HCEC 1CT (cell line): ENCODE measurements at places on chromosomes 6 and 20.

DNA sequence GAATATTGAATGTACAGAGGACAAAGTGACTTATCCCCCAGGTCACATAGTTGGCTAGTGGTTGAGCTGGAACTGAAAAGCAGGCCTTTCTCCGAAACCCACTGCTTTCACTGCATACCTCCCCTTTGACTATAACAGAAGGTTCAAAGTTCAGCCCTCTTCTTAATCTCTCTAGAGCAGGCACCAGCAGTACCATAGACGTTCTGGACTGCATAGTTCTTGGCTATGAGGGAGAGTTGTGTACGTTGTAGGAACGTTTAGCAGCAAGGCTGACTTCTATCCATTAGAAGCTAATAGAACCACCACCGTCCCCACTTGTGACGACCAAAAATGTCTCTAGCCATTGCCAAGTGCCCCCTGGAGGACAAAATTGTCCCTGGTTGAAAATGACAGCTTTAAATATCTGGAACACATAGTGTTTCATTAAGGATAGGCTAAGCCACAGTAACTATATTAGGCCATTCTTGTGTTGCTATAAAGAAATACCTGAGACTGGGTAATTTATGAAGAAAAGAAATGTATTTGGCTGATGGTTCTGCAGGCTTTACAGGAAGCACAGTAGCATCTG, 123.8 kb upstream of the MTHFD1L start:
- DNase-seq = no peak

GRCh38 chr6:44867571-44868334, 460.4 kb upstream of the RUNX2 start:
- DNase-seq = no peak

- DNase-seq = no peak
Observed at GRCh38 chr6:108584323-108584722, 23.6 kb downstream of the FOXO3 start.

DNA sequence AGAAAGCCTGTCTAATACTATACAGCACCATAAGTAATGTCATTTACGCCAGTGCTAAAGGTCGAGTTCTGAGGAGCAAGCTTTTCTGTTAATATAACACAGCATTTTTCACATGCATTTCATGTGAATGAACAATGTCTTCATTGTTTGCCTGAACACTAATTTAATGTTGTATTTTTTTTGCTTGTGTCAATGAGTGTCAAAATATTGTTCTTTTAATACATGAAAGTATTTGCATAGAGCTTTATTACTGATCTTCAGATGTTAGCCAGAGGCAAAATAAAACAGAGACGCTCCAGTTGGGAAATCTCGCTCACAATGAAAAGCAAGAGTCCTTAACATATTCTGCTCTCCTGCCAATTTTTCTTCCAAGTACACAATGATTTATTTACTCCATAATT, 151.8 kb downstream of the FOXC1 start:
- DNase-seq = no peak

- no peak for DNase-seq
Observed at GRCh38 chr6:44976677-44977641, 351.2 kb upstream of the RUNX2 start.

- DNase-seq = peak; percentile 44
Observed at GRCh38 chr6:17930321-17930993, 57.0 kb downstream of the KIF13A start.

DNA sequence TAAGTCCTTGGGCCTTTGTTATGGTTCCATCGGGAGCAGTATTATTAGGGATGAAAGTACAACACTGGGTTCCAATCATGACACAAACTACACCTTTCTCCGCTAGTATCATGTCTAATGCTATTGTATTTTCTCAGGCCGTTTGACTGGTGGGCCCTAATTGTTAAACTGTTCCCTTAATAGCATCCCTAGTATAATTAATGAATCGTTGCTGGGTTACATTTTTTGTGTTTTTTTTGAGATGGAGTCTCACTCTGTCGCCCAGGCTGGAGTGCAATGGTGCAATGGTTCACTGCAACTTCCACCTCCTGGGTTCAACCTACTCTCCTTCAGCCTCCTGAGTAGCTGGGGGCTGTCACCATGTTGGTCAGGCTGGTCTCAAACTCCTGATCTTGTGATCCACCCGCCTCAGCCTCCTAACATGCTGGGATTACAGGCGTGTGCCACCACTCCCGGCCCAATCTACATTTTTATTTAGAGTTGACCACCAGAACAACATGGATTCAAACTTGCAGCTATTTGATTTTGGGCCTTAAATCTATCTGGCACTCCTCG, 4.1 kb upstream of the ZNFX1 start:
- peak; percentile 2 for DNase-seq

DNA sequence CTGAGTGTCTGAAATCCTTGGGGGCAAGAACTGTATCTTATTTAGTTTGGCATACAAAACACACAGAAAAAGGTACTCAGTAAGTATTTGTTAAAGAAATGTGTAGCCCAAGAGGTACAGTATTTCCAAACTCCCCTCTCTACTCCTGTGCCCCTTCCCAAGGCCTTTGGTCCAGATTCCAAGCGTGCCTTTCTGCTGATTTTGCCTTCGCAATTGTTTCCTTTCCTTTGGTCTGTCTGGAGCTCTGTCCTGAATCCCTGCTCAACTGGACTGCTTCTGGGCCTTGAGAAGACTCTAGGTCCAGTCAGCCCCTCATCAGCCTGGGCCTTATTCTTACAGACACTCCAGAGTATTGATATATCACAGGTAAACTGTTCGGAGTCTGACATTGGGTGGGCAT, 122.2 kb upstream of the SYNCRIP start:
- DNase-seq = no peak

- no peak for DNase-seq
Observed at GRCh38 chr20:58096880-58097423, 131.5 kb downstream of the ANKRD60 start.

DNA sequence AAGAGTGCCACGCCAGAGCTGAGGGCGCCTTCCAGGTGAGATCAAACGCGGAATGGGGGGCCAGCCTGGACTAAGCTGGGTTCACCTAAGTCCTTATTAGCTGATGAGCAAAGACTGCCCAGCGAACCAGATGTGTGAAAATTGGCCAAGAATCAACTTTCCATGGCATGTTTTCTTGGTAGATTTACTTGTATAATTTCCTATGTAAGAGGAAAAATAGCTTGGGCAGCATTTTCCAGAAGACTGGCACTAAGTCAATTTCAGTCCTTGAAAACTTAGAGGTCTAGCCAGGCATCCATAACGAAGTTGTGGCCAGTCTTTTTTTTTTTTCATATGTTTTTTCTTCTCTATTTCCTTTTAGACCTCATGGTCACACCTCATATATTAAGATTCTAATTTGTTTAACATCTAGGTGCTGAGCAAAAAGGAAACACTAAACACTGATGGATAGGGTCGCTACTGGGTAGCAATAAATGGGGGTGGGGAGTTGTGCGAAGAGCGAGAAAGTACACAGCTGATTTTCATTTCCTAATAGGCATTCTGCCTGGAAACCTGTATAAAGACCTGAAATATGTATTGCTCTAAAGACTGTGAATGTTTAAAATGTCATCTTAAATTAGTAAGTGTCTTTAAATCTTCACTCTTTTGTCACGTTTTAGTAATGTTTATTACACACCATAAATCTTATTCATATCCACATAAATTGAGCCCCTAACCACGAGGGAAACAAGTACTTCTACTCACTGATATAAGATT, 188.8 kb downstream of the CD83 start:
- DNase-seq = no peak

GRCh38 chr6:34484899-34485298, 19.0 kb downstream of the PACSIN1 start:
- DNase-seq = no peak

GRCh38 chr6:76982476-76983199, 480.7 kb downstream of the HTR1B start:
- DNase-seq = no peak

DNA sequence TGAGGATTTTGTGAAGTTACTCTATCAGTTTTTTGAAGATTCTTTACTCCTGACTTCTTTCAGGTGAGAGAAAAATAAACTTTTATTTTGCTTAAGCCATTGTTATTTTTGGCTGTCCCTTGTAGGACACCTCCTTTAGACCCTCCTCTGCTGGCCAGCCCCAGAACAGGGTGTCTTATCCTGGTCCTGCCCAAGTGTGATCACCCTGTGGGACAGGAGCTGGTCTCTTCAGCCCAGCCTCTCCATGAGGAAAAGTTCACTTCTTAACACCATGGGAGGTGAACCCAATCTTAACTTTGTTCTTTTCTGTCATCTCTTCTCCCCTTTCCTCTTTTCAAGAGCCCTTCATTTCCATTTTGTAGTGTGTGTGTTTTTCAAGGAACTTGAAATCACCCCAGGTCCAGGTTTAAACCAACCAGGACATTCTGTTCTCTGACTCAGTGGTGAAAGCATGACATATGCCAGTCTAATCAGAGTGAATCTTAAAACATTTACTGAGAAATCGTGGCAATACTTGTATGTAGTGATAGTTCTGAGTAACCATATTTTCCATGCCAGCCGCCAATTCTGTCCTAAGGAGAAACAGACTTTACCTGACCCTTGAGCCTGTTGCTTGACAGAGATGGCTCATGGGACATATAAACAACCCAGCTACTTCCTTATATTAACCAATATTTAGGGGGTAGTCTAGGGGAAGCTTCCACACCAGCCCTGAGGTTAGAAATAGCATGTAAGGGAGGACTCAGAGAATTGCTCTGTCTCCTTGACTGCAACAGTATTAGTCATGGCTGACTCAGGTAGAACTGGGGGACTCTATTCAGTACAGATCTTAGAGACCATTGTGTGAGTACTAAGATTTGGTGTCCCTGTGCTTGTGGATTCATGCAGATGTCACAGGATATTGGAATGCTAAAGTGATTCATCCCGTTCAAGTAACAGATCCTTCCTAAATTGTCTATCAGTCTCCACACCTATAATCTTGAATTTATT, 48.8 kb downstream of the FLRT3 start:
- DNase-seq = peak; percentile 50

DNA sequence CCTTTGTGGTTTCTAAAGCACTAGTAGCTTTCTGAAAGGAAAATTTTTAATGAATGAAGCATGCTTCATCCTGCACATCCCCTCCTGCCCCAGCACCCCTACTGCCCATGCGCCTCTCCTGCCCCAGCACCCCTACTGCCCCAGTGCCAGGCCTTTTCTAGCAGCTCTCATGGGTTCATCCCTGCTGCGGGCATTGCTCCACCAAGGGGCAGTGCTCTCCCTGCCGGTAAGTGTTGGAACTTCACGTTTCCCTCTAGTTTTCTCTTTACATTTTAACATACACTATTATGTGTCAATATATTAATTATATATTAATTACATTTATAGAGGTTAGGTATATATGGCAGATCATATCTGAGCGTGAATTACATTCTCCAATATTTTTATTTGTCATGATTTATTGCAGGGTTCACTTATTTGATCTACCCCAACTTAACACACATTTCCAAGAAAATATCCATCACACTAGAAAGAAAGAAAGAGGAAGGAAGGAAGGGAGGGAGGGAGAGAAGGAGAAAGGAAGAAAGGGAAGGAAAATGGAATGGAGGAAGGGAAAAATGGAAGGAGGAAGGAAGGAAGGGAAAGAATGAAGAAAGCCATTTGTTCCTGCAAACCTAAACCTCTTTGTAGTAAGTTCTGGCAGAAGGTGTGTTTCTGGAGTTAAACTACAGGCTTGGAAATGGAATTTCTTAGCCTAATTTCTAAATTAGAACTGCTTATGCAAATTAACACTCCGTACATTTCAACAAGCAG, 46.8 kb downstream of the CEP43 start:
- no peak for DNase-seq

- DNase-seq = no peak
Observed at GRCh38 chr20:63432577-63433325, 39.7 kb downstream of the KCNQ2 start.

GRCh38 chr20:21512634-21513180, 1.2 kb downstream of the NKX2-2 start:
- DNase-seq = no peak

DNA sequence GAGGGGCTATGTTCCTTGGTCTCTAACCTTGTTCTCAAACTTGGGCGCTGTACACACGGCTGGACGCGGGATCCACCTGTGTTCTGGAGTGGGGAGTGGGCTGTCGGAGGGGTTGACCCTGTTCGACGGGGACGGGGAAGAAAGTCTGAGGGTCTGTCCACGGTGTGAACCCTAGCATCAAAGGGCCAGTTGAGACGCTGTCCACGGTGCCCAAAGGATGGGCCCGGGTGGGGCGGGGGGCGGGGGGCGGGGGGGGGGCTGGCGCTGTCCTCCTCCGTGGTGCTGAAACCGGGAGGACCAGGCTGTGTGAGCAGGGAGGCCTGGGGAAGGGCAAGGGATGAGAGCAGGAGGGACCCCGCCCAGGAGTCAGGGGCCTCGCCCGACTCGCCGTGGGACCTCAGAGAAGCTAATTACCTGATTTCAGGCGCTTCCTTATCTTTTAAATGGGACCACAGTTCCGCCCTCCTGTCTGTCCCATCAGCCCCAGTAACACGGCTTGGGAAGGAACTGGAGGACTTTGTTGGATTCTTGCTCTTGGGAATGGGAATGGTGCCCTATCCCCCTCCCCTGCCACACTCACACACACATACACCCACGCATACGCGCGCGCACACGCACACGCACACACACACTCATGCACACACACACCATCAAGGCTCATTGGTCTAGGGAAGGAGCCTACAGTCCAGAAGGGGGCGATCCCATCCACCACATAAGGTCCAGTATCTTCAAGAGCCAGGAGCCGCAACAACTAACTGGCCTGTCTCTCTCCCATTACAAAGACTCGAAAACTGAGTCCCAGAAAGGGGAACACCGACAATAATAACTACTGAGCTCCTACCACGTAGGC, 1.0 kb upstream of the VSTM2L start:
- DNase-seq = peak; percentile 83

GRCh38 chr6:139290787-139291311, 949 bp downstream of the TXLNB start:
- DNase-seq = peak; percentile 74

DNA sequence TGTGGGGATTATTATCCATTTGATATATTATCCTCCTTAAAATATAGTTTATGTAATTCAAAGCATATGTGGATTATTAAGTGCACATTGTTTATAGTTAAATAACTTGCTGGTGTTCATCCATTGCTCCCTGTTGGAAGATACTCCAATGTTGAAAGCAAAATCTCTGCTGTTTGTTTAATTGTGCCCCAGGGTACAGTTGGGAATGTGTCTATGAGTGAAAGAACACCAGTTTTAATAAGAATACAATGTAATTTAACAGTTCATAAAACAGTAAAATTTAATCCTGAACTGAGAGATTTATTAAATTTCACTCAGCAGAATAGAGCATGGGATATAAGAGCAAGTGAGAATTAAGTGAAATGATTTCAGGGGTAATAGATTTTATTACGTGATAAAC, 364.9 kb downstream of the GRIK2 start:
- DNase-seq = no peak
